HT1080 (cell line): ENCODE measurements at places on chromosomes 7 and 10. TPM values are rescaled to one million over a fixed set of nuclear protein-coding genes. Genes with fewer than 3 reads are reported as not detected.

GRCh38 chr10:27541796-27542729, 38.0 kb downstream of the RAB18 start:
- DNase-seq: no peak

- DNase-seq: peak; percentile 29
Measured at GRCh38 chr7:108001764-108002725, 916 bp downstream of the LAMB1 start.

- DNase-seq: no peak
Measured at GRCh38 chr10:127916826-127917225, 9.9 kb downstream of the PTPRE start.

The SPDYE2 gene
- total RNA-seq: not detected in 2 replicates
